ENCODE measurements at places on chromosomes 6 and 20.
A peak's percentile ranks its signal among the peaks of the same experiment; 100 is the strongest.

DNA sequence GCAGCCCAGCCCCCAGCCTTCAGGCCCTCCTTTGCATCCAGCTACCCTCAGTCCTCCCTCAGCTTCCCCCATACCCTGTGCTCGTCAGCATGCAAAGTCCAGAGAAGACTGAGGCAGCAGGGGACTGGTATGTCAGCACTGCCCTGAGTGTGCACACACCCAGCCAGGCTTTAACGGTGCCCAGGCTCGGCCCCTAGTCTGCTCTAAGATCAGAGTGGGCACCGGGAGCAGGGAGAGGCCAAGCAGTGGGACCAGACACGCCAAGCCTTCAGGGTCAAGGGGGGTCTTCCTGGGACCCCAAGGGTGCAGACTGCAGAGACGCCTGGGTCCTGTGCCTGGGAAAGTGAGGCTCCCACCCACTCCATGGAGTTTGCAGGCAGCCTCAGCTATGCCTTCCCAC, 74.7 kb downstream of the GPR63 start:
- DNase-seq: no peak

DNA sequence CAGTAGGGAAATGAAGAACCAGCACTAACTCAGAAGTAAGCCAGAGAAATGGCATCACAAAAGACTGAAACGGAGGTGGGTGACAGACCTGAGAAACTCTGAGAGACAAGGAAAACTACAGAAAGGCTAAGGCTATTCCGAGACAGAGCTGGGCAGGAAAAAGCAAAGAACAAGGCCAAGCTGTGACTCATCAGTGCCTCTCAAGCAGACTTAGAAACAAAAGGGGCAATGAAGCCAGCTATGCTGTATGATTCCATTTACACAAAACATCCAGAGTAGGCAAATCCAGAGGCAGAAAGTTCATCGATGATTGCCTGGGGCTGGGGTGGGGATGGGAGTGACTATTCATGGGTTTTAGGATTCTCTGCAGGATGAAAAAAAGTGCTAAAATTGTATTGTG, 50.0 kb downstream of the SLC23A2 start:
- no peak for DNase-seq

GRCh38 chr6:33926451-33926850, 122.6 kb upstream of the MLN start:
- DNase-seq: no peak

DNA sequence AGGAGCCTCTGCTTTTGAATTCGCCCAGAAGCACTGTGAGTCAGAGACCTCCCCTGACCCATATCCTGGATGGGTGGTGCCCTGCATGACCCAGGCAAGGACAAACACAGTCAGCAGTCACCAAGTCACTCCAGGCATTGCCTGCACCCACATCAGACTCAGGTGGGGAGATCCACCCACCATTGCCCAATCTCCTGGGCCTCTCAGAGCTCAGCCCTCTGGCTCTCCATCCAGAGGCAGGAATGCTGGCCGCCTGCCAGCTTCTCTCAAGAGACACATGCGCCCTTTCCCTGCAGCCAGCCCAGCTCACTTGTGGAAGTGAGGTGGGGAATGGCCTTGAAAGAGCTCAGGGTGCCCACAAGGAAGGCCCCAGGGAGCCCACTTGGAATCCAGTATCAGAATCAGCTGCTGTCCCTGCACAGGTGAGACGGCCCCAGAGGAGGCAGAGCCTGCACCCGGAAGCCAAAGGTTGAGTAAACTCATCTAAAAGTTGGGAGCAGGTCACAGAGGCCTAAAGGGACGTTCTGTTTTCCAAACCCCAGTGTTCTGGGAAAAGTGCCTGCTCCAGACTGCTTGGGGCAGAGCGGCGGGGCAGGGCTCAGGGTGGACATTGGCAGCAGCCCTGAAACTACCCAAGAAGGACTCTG, 129.8 kb downstream of the PREX1 start:
- peak; percentile 73 for DNase-seq

DNA sequence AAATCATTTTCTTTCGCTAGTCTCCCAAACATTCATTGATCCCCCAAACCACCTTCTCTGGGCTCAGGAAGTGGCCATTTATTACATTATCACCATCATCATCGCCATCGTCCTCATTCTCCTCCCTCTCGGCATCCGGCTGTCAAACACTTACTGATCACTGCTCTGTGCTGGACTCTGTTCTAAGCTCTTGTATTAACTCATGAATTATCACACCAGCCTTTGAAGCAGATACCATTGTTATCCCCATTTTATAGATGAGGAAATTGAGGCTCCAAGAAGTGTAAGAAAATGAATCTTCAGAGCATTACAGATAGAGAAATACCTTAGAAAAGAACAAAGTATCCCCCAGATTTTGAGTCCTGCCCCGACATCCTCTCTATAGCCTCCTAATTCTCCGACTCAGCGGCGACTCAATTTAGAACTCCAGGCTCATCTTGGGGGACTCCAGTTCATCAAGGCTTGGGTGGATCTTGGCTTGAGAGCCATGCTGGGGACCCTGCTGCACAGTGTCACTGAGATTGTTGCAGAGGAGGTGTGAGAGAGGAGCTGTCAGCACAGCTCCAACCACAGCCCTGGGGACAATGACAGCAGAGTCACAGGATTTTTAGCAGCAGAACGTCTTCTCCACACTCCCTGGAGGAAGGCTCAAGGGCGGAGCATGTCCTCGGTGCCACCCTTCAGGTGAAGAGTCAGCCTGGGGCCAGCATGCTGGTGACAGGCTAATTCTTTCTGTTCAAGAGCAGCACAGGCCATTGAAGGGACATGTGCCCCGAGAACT, 6.6 kb upstream of the EEF1E1 start:
- no peak for DNase-seq

- DNase-seq: no peak
Observed at GRCh38 chr6:15505463-15505918, 157.3 kb downstream of the DTNBP1 start.
